CD4-positive, alpha-beta memory T cell (primary cell): ENCODE measurements at places on chromosomes 11 and 22.

DNA sequence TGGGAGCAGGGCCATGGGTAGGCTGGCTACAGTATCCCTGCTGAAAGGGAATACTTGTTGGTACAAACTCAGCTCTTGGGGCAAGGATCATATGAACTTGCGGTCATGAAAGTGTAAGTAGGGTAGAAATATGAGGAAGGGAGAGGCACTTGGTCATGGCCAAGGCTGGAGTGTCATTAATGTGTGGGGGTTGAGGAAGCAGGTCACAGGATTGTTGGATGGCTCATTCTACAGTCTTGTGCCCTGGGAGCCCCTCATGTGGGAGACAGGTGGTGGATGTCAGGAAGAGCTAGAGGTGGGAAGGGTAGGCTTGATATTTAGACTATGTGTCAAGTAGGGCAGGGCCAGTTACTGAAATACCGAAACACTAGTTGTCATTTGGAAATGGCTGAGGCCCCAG, 95.5 kb downstream of the RRM1 start:
- no peak for DNase-seq

DNA sequence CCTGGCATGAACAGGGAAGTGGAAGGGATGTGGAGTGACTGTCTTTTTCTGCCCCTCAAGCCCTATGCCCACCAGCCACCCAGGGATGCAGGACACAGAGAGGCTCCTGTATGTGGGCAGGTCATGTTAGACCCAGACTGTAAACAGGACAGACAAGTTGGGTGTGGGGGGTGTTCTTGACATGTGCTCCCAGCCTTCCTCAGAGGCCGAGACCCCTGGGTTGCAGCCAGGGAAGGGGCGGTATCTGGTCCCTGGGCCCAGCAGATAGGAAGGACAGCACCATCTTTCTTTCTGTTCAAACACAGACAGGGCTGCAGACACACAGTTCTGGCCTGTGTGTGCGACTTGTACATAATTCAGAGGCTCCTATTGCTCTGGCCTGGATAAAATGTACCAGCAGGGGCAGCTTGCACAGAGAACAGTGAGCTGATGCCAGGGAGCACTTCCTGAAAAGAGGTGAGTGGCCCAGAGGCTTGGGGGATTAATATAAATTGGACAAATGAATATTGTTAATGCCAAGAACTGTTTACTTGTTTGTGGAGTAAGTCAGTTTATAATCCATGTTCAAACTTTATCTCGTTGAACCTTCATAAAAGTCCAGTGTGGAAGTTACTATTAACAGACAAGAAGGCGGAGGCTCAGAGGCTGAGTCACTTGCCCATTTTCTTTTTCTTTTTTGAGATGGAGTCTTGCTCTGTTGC, 16.6 kb downstream of the GDPD5 start:
- DNase-seq = no peak

- DNase-seq = no peak
Measured at GRCh38 chr11:79269611-79270307, 171.1 kb downstream of the TENM4 start.

DNA sequence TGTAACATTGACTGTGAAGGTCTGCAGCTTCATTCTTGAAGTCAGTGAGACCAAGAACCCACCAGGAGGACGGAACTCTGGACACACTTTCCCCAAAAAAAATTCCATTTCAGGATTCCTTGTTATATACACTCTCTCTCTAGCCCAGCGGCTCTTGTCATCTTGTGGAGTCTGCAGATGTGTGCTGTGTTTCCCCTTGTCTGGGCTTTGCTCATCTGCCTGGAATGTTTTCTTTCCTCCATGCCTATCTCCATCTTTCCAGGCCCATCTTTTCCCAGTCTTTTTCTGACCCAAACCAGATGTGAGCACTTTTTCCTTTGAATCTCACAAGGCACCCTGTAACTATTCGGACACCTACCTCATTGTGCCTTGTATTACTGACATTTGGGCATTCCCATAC, 5.1 kb upstream of the DRG1 start:
- no peak for DNase-seq

GRCh38 chr11:30878400-30878799, 292.2 kb upstream of the MPPED2 start:
- DNase-seq = no peak

DNA sequence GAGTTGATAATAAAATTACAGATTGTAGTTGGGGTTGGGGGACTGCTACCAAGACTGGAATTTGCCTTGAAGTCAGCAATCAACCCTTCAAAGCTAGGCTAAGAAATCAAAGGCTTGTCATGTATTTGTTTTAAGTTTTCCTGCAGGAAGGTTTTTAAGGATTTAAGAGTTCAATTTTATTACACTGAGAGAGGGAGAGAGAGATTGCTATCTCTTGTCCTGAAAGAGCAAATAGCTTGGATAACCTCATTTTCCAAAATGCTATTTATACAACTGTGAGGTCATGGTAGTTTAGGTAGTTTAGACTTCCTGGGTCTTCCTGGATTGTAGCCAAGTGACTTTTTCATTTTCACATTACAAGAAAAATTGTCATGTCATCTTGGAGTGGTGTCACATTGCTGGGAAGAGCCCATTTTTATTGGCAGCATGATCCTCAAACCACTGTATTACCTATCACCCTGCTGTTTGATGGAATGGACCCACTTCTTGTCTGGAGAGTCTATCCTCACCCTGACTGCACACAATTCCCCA, 10.1 kb upstream of the PRSS23 start:
- no peak for DNase-seq

DNA sequence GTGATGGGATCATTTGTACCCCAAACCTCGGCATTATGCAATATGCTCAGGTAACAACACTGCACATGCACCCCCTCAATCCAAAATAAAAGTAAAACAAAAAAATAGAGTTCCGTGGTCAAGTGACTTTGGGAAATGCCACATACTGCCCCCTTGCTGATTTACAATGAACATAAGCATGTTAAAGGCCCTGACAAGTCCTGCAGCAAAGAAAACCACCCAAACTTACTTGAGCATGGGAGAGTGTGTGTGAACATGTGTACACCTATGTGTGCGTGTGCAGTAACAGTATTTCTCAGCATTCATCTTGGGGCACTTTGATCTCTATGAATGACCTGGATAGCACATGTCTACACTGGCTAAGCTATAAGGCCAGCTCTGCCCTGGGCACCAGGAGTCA, 15.8 kb upstream of the IGSF22 start:
- no peak for DNase-seq

- no peak for DNase-seq
Measured at GRCh38 chr22:50546326-50547262, 895 bp downstream of the KLHDC7B start.

DNA sequence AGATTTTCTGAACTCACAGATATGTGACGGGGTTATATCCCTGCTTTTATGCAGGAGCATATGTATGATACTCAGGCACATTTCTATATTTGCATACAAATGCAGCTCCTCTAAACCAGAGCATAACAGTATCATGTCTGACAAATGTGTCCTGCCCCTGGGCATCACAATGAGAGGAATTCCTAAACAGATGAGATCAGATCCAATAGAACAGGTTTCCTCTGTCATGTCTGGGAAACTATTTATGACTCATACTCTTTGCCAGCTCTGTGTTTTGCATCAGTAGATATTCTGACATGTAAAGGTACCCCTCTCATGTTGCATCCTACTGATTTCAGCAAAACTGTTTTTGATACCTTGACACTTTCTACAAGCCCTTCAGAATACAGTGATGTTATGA, 29.4 kb downstream of the SYT9 start:
- no peak for DNase-seq

GRCh38 chr11:71266114-71266833, 13.9 kb upstream of the SHANK2 start:
- DNase-seq = no peak

GRCh38 chr22:35630387-35630793, 13.3 kb upstream of the MB start:
- no peak for DNase-seq

DNA sequence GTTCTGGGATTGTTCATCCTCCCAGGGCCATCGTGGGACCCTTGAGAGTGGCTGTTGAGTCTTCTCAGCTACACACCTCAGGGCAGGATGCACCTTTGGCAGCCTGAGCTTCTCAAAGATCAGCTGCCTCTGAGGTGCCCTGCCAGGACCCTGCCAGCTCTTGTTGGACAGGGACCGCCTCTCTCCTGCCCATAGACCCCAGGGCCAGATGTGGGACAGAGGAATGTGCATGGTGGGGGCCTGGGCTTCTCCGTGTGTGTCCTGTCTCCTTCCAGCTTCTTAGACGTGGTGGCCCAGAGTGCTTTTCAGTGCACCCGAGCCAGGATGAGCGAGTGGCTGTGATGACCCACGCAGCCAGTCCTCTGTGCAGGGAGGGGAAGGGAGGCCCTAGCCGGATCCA, 5.9 kb upstream of the TRMU start:
- no peak for DNase-seq

DNA sequence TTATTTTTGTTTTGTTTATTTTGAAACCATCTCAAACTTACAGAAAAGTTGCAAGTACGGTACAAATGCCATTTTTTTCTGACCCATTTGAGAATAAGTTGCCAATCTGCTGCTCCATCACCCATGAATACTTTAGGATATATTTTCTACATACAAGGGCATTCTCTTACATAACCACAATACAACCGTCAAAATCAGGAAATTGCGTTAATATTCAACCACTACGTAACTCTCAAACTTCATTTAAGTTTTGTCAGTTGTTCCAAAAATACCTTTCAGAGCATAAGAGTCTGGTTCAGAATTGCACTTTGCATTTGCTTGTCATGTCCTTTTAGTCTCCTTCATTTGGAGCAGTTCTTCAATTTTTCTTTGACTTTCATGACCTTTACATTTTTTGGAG, 194.3 kb upstream of the BDNF start:
- DNase-seq = no peak

DNA sequence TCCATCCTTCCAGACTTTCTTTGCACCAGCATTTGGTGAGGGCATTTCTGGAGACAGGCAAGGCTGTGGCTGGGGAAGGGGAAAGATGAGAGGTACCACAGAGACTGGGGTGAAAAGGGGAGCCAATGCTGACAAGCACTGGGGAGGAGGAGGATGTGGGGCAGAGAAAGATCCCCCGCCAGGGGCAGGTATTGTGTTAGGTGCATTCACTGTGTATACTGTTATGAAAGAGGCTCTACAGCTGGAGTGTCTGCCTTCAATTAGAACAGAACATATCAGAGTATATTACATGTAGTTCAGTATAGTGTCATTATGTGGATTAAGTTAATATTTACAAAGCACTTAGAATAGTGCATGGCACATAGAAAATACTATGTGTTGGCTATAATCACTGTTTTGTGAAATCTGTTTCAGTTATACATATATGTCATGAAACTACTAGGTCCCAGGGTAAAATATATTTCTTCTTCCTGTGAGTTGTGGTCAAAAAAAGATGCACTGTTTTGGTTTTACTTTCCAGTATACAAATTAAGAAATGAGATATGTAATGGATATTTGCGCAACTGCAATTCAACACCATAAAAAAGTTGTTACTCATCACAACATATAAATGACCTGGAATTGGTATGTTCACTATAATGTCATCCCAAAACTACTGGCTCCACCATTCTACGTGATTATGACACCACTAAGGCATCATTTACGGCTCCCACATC, 8.4 kb downstream of the MSANTD2 start:
- no peak for DNase-seq

DNA sequence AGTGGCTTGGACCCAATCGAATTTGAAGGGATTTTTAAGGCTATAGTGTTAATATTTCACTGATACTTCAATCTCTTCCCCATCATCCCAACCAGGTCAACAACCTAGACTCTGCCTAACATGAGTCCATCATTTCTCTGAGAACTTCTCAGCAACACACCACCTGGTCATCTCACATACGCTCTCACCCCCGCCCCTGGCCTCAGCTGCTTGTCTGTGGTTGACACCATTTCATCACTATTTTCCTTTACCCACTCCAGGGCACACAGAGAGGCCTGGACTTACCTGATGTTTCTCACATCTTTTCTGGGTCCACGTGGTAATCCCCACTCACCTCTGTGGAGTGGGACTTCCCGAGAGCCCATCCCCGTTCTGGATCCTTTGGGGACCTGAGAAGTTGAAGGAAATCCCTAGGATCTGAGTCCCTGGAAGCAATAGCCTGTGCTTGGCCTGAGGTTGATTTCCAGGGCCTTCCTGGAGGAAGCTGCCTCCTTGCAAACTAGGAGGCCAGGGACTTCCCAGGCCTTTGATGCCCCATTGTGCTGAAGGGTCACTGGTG, 3.2 kb downstream of the P2RX3 start:
- DNase-seq = no peak

DNA sequence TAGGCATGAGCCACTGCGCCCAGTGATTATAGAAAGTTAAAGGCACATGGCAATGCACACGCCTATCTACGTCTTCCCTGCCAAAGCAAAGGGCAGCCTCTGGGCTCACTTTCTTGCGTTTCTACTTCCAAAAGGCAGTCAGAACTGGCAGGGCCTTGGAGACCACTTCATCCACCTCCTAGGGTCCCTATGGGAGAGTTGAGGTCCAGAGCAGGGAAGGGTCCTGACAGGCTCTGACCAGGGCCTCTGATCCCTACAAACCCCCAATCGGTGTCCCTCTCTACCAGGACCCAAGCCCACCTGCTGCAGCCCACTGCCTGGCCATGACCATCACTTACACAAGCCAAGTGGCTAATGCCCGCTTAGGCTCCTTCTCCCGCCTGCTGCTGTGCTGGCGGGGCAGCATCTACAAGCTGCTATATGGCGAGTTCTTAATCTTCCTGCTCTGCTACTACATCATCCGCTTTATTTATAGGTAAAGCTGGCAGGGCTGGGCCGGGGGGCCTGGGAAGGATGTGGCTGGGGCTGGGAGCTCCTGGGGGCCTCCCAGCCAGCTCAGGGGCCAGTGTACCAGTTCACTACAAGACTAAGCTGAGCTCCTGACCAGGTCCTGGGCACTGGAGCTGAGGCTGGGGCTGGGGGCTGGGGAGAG, 1.5 kb downstream of the BEST1 start:
- DNase-seq = no peak

- no peak for DNase-seq
Measured at GRCh38 chr22:35559354-35560005, 18.8 kb downstream of the RASD2 start.

- DNase-seq = no peak
Measured at GRCh38 chr11:8865304-8865703, 45.7 kb upstream of the AKIP1 start.

- DNase-seq = no peak
Measured at GRCh38 chr22:34111210-34111824, 191.0 kb upstream of the LARGE1 start.

GRCh38 chr11:106745941-106746340, 272.3 kb downstream of the GUCY1A2 start:
- DNase-seq = no peak

- no peak for DNase-seq
Measured at GRCh38 chr22:45298934-45299505, 10.7 kb upstream of the FAM118A start.
